Stimulated activated CD8-positive, alpha-beta memory T cell treated with anti-CD3 and anti-CD28 coated beads, Interleukin-7, amount 100 ng/mL, for 24 hours (primary cell): ENCODE measurements at places on chromosomes 12 and 14.
A peak's percentile ranks its signal among the peaks of the same experiment; 100 is the strongest.

DNA sequence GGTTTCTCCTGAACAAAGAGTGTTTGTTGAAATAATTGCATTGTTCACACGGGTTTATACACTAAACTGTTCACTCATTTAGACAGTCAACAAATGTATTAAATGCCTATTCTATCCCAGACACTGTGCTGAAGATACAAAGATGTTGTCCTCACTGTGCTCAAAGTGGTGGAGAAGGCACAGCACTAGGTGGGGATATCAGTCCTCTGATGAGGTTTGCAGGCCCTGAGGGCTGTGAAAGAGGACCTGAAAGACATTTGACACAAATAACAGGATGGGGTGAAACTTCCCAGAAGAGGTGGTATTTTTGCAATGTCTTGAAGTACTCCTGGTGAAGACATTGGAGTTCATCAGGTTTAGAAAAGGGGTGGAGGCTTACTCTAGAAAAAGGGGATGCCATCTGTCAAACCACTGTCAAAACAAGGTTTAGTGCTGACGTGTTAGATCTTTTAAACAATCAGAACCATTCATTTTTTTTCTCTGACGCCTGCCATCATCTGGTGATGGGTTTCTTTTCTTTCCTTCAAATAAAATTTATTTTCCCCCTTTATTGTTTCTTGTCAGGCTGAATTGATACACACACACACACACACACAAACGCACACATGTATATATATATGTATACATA, 69.5 kb downstream of the ACSS3 start:
- no peak for DNase-seq

DNA sequence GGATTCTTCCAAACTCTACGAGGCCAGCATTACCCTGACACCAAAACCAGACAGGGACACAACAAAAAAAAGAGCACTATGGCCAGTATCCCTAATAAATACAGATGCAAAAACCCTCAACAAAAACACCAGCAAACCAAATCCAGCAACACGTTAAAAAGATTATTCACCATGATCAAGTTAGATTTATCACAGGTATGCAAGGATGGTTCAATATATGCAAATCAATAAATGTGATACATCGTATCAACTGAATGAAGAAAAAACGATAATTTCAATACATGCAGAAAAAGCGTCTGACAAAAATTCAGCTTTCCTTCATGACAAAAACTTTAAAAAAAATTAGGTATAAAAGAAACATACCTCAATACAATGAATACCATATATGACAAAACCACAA, 99.9 kb downstream of the CEP83 start:
- DNase-seq = no peak

- no peak for DNase-seq
These were observed 14.7 kb downstream of the RTL1 start for GRCh38 chr14:100888789-100889315.

- no peak for DNase-seq
These were observed 7.2 kb downstream of the LGALS3 start for GRCh38 chr14:55136241-55136640.

DNA sequence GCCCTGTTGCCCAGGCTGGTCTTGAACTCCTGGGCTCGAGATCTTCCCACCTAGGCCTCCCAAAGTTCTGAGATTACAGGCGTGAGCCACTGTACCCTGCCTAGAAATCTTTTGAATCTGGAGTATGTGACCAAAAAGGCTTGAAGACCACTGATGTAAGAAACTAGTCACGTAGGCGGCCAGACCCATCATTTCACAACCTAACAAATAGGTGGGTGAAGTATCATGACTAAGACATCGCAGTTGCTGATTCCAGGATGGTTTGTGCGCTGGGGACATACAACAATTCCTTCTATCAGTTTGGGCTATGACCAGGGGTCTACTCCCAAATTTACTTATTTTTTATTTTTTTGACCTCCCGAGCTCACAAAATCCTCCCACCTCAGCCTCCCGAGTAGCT, 11.8 kb upstream of the CDK2AP1 start:
- no peak for DNase-seq

GRCh38 chr14:77008541-77008940, 20.0 kb downstream of the IRF2BPL start:
- no peak for DNase-seq

DNA sequence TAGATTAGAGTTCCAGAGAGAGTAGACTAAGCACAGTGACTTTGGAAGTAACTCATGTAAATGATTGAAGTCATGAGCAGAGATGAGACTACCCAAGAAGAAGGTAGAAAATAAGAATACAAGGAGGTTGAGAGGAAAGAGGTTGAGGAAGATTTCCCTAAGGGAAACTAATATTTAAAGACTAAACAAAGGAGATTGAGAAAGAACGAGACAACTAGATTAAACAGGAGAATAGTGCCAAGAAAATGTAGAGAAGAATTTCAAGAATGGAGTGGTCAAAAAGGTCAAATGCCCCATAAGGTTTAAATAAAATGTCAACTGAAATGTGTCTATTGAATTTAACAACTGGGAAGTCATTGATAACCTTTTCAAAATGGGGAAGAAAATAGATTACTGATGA, 59.0 kb downstream of the RPS29 start:
- DNase-seq = no peak

DNA sequence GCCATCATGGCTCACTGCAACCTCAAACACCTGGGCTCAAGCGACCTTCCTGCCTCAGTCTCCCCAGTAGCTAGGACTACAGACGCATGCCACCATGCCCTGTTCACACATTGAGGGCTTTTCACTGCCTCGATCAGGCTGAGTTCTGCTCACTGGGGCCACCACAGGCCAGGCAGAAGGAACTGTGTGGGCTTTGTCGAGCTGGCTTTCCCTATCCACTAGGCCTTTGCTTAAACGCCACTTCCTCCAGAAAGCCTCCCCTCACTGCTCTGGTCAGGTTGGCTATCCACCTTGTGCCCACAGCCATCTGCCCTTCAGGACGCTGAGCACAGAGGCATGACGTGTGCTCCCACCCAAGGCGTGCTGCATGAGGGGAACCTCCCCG, 45.2 kb downstream of the MLXIP start:
- DNase-seq = no peak

GRCh38 chr12:118175823-118176447, 40.0 kb downstream of the PEBP1 start:
- no peak for DNase-seq

GRCh38 chr12:121701667-121702277, 10.8 kb upstream of the TMEM120B start:
- DNase-seq = no peak

GRCh38 chr12:109741286-109741969, 27.8 kb downstream of the FAM222A start:
- DNase-seq = no peak

GRCh38 chr14:100532906-100533655, 54.1 kb downstream of the BEGAIN start:
- no peak for DNase-seq

- DNase-seq = no peak
These were observed 79.9 kb downstream of the BBS10 start for GRCh38 chr12:76268267-76268666.

- DNase-seq = no peak
These were observed 18.2 kb downstream of the ACVRL1 start for GRCh38 chr12:51925346-51926063.

GRCh38 chr14:102671410-102671809, 79.0 kb downstream of the RCOR1 start:
- no peak for DNase-seq

DNA sequence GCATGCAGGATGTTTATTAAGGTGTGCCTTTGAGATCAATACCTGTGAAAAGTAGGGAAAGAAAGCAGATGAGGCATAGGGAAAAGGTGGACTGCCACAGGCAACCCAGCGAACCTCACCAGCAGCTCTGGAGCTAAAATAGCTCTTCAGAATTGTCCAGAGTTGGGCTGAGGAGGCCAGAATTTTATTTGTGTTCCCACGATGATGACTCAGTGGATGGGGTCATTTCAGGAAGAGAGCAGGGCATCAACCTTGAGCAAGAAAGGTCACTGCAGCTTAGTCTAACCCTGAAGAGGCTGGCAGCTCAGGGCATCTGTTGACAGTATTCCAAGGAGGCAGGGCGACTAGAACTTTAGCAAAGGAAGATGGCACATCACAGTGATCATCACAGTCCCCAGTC, 696.1 kb downstream of the DIO2 start:
- no peak for DNase-seq

DNA sequence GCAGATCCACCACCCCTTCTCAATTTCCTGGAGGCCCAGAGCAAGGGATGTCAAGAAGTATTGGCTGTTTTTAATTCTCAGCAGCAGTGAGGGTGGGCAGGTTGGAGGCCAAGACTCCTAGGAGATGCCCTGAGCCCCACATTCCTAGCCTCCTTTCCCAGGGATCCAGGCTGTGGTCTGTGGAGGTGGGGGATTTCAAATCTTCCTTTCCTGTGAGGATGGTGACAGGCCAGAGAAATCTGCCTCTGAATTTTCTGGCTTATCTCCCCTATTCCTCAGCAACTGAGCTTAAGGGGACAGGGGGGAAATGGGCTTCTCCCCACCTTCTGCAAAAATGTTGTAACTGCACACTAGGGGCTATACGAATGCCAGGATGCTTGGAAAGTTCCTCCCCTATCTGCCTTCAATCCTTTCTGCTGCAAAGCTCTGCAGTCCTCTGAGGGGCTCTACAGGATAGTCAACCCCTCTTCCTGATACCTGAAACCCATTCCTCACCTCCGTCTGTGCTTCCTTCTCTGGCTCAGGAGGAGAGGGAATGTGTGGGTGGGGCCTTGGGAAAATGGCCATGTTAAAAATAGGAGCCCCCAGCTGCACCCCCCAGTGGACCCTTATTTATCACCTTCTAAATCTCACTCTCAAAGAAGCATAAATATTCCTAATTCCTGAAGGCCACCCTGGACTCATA, 6.6 kb downstream of the GPR84 start:
- no peak for DNase-seq

DNA sequence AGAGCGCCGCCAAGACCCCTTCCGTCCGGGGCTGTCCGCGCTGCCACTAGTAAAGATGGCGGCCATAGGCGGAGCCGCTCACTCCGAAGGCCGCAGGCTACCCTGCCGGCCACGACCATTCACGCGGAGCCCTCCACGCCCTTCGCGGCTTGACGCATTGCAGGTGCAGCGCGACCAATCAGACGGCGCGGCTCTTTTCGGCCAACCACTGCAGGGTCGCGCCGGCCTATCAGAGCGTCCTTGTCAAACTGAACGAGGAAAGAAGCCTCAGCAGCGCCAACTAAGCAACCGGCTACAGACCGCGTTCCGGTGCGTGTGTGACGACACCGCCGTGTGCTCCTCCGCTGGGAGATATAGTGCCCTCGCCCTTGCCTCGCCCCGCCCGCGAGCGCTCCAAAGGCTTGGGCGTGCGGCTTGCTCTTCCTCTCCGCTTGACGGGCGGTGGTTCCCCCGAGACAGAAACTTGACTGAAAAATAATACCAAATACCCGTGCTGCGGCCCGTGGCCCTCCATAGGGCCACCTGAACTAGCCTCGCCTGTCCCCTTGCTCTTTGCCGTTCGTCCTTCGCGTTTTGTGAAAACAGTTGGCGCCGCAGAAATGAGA, 13.6 kb upstream of the CALM1 start:
- peak; percentile 95 for DNase-seq

- DNase-seq = no peak
These were observed 420.2 kb upstream of the TBX3 start for GRCh38 chr12:115103884-115104883.

DNA sequence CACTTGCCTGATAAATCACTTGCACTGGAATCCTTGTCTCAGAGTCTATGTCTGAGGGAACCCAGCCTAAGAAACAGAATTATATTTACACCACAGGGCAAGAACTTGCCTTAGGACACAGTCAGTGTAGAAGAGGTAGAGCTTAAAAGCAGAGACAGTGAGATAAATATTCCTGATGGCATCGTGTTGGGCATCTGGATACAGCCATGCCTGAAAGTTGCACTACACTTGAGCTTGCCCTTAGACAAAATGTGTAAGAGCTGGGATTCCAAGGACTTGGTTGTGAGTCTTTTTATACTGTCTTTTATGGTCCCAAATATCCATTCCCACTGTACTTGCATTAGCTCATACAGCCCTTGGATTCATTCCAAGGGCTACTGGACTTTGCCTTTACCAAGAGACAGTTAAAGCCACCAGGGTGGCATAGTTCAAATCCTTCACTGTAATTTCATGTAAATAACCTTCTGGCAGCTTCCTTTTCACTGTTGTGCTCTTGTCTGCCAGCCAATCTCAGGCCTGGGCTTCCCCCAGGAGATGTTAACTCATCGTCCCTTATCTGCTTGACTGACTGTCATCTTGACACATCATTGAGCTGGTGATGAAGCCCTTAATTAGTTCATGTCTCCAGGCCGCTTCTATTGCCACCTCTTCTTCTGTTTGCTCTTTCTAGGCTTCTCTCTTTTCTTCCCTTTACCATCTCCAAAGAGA, 577.9 kb upstream of the TBX3 start:
- DNase-seq = no peak

- DNase-seq = no peak
These were observed 320.0 kb downstream of the RAD51B start for GRCh38 chr14:68139431-68140075.

DNA sequence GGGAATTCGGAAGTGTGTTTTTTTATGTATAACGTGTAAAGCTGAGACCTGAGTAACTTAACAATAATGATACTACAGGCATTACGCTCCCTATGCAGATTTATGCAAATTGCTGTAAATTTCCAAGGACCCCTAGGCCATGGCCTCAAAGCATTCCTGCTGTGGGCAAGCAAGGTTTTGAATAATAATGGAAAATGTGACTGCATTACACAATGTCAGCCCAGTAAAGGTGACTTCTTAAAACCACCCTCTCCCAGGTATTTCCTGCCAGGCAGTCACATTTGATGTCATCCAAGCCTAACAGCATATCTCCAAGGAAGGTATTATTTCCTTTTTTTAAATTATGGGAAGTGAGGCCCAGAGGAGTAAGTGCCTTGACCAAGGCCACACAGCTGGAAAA, 621.0 kb downstream of the BCL11B start:
- no peak for DNase-seq

DNA sequence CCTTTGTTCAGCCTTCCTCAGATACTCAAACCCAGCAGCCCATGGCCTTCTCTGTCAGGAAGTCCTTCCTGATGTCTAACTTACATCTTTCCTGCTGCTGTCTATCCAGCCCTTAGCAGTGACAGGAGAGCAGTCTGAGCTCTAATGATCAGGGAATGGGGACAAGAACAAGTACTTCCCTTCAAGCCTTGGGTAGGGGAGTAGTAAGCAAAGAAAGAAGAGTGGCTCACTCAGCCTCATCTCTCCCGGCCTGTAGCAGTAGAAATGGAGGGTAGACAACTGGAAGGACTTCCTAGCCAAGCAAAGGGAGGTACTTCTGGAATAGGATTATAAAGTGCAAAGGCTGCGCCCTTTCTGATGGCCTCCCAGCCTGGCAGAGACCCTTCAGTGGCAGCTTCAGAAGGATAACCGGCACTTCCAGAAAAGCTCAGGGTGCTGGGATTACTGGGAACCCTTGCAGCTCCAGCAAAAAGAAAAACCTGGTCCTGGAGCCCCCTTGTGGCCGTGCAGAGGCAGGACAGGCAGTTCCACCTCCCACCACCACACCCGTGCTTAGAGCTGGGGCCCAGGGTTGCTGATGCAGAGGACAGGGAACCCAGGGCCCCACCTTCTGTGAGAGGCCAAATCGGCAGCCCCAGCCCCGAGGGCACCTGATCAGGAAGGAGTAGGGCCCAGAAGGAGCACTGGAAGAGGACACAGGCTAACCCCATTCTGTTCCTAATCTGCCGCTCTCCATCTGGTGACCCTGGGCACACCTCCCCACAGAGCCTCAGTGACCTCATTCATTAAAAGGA, 12.4 kb upstream of the SMUG1 start:
- peak; percentile 30 for DNase-seq

- DNase-seq = no peak
These were observed 11.5 kb upstream of the ULK1 start for GRCh38 chr12:131882804-131883520.
